Thyroid gland (tissue), 4 donors: ENCODE measurements at places on chromosomes 12 and 14.

GRCh38 chr14:102870994-102871831 is 51.2 kb upstream of the AMN start:
- H3K4me1 ChIP-seq: peaks cover 66% of the 10 kb centered on the region
- DNase-seq: peak; percentile 85
- H3K4me3 ChIP-seq: no peak overlapping the region
- no peaks in the 10 kb centered on the region for H3K27me3 ChIP-seq

GRCh38 chr12:43318021-43318420 is 234.0 kb downstream of the ADAMTS20 start:
- H3K4me1 ChIP-seq: no peaks in the 10 kb centered on the region
- no peak for DNase-seq
- H3K27ac ChIP-seq: no peak overlapping the region
- H3K36me3 ChIP-seq: no peaks in the 10 kb centered on the region
- no peaks in the 10 kb centered on the region for H3K27me3 ChIP-seq
- no peak overlapping the region for H3K4me3 ChIP-seq

DNA sequence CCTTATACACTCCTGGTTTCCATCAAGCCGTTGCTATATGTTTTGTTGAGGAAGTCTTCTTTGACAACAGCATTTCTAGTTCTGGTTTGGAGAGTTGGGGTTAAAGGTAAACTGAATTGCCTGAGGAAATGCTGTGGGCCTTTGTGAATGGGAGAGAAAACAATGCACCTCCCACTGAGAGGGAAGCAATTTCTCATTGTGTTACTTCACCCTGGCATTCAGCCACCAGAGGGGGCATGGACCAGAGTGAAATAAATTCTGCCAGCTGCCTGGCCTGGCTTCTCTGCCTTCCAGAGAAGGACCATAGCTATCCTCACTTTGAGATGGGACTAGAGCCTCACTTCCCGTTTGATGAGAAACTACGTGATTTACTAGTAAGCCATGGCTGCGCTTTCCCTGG is 475.3 kb downstream of the EGLN3 start:
- H3K36me3 ChIP-seq: no peaks in the 10 kb centered on the region
- H3K4me1 ChIP-seq: peaks cover 6% of the 10 kb centered on the region
- H3K27ac ChIP-seq: no peak overlapping the region
- no peak overlapping the region for H3K4me3 ChIP-seq

DNA sequence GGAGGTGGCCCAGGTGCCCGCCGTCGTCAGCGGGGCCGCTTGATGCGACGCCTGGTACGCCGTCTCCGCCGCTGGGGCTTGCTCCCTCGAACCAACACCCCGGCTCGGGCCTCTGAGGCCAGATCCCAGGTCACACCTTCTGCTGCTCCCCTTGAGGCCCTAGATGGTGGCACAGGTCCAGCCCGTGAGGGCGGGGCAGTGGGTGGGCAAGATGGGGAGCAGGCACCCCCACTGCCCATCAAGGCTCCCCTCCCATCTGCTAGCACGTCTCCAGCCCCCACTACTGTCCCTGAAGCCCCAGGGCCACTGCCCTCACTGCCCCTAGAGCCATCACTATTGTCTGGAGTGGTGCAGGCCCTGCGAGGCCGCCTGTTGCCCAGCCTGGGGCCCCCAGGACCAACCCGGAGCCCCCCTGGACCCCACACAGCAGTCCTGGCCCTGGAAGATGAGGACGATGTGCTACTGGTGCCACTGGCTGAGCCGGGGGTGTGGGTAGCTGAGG is 5.5 kb downstream of the LRP10 start:
- peaks cover 13% of the 10 kb centered on the region for H3K4me1 ChIP-seq
- H3K27ac ChIP-seq: no peak overlapping the region
- H3K36me3 ChIP-seq: peaks cover 63% of the 10 kb centered on the region
- no peaks in the 10 kb centered on the region for H3K27me3 ChIP-seq
- no peak overlapping the region for H3K4me3 ChIP-seq

DNA sequence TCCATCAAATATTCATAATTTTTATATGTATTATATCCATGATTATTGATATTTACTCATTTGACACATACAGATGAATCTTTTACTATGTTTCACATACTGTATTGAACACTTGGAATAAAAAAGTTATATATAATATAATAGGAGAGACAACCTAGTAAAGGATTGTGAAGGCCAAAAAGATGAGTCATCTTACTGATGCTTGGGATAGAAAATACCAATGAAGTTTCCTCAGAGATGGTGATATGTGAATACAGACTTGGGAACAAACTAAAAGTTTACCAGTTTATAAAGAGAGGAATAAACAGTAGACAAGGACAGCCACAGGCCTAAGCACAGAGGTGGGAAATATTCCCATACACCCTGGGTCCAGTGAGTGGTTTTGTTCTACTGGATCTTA is 743.9 kb upstream of the FLRT2 start:
- H3K27ac ChIP-seq: no peak overlapping the region
- no peaks in the 10 kb centered on the region for H3K4me1 ChIP-seq
- no peak overlapping the region for H3K4me3 ChIP-seq
- no peaks in the 10 kb centered on the region for H3K36me3 ChIP-seq

DNA sequence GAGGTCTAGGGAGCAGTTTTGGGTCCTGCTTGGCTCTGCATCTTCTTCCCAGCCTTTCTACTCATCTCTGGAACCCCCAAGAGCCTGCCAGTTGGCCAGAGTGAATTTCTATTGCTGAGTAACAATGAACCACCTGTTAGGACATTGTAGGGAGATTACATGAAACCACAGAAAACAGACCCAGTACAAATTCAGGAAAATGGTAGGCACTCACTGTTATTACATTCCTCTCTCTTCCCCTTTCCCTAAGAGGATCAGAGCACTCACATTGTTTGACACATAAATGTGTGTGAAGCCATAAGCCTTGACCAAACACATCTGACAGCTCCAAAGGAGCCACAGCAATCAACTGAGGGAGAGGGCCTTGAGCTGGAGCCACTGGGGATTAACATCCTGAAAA is 216.1 kb downstream of the TMEM132D start:
- DNase-seq: no peak
- H3K27ac ChIP-seq: no peak overlapping the region
- H3K4me1 ChIP-seq: no peaks in the 10 kb centered on the region
- no peaks in the 10 kb centered on the region for H3K36me3 ChIP-seq
- H3K27me3 ChIP-seq: no peaks in the 10 kb centered on the region

DNA sequence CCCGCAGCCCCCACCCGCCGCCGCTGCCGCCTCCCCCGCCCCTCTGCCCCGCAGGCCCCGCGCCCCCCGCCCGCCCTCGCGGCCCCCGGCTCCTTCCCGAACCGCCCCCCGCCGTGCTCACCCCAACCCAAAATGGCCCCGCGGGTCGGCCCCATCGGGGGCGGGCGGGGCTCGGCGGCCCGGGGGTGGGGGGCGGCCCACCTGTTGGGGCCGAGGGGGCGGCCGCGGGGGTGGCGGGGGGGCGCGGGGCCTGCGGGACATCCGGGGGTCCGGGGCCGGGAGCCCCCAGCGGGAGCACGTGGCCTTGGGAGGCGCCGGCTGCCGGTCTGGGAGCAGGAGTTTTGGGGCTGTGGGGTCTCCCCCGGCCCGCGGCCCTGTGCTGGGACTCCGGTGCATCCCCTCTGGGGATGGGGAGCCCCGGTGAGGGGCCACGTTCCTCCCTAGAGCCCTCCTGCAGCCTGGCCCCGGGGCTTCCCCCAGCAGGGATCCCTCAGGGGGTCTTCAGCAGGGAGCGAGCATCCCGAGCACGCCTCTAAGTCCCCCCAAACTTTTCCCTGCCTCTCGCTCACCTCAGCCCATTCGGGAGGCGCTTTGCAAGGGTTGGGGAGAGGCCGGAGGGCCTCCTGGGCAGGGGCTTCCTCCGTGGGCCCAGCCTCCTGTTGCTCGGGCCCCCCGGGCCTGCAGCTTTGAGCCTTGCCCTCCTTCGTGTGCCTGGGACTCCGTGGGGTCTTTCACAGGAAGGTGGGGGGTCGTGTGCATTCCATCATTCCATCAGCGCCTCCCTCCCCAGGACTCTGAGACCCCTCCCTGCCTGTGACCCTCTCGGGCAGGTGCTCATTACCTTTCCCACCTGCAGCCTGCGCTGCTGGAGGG is 710 bp downstream of the MTA1 start:
- H3K27me3 ChIP-seq: no peaks in the 10 kb centered on the region
- H3K27ac ChIP-seq: peak overlapping the region; percentile 49
- no peak for DNase-seq
- no peaks in the 10 kb centered on the region for H3K36me3 ChIP-seq
- peak overlapping the region; percentile 47 for H3K4me3 ChIP-seq

GRCh38 chr14:29608861-29609260 is 318.8 kb downstream of the PRKD1 start:
- no peak for DNase-seq
- H3K4me3 ChIP-seq: no peak overlapping the region
- no peaks in the 10 kb centered on the region for H3K27me3 ChIP-seq
- no peaks in the 10 kb centered on the region for H3K36me3 ChIP-seq
- H3K4me1 ChIP-seq: no peaks in the 10 kb centered on the region

- no peak overlapping the region for H3K27ac ChIP-seq
- H3K36me3 ChIP-seq: no peaks in the 10 kb centered on the region
- H3K27me3 ChIP-seq: no peaks in the 10 kb centered on the region
- H3K4me1 ChIP-seq: no peaks in the 10 kb centered on the region
- no peak for DNase-seq
Measured at GRCh38 chr12:84676787-84677186, 235.8 kb downstream of the SLC6A15 start.

GRCh38 chr12:124171231-124171979 is 123.5 kb upstream of the RFLNA start:
- no peak for DNase-seq
- H3K4me3 ChIP-seq: no peak overlapping the region
- no peak overlapping the region for H3K27ac ChIP-seq
- no peaks in the 10 kb centered on the region for H3K27me3 ChIP-seq

- H3K27ac ChIP-seq: no peak overlapping the region
- DNase-seq: no peak
- H3K27me3 ChIP-seq: no peaks in the 10 kb centered on the region
- H3K4me1 ChIP-seq: peaks cover 13% of the 10 kb centered on the region
- no peak overlapping the region for H3K4me3 ChIP-seq
Measured at GRCh38 chr14:54129850-54130640, 173.4 kb upstream of the BMP4 start.

DNA sequence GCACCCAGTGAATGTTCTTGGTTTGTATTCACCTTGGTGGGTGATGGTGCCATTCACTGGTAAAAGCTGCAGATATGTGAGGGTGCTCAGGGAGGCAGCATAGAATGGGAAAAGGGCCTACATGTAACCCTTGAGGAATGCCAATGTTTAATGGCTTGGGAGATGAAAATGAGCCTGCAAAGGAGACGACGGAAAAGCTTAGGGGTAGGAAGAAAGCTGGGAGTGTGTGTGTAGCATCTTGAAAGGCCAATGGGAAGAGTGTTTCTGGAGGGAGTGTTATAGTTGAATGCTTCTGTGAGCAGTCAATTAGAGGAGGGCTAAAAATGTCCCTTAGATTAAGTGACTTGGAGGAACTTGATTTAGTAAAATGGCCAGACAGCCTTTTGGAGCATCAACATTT is 24.9 kb downstream of the PPM1A start:
- H3K4me3 ChIP-seq: no peak overlapping the region
- peaks cover 23% of the 10 kb centered on the region for H3K4me1 ChIP-seq
- no peaks in the 10 kb centered on the region for H3K27me3 ChIP-seq
- DNase-seq: no peak
- H3K27ac ChIP-seq: no peak overlapping the region

DNA sequence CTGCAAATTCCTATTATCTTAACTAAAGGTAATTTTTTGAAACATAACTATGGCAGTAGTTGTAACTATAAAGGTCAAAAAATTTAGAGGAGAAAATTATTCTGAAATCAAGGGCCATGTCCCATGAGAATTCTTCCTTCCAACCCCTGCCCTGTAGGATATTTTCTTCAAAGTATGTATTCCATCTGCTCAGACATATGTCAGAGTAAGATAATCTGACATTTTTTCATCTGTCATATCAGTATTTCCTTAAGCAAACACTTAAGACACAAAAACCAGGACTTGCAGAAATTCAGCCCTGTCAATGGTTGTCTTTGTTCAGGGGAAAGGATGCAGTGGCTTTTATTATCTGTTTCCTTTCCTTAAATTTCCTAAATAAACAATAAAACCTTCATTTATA is 36.3 kb downstream of the ACSS3 start:
- DNase-seq: no peak
- H3K4me1 ChIP-seq: no peaks in the 10 kb centered on the region

DNA sequence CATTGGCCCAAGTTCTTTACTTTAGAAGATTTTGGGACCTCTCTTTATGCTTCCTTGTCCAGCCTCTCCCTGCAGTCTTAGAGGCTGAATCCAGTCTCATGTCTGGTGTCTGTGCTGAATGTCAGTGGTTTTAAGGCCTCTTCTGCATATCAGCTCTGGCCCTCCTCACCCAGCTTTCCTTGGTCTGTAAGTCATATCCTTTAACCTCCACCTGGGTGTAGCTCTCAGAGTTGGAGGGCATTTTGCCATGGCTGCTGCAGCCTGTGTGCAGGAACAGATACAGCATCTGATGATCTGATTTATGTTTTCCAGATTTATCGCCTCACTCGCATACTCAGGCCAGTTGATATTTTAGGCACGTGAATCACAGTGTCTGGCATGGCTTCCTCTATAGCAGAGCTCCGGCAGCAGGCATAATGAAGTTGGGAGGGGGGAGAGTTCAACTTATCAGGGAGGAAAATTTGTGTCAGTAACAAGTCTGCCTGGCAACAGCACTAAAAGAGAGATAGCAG is 335.0 kb downstream of the PCNX1 start:
- H3K4me3 ChIP-seq: no peak overlapping the region
- no peak for DNase-seq
- H3K36me3 ChIP-seq: no peaks in the 10 kb centered on the region

- no peaks in the 10 kb centered on the region for H3K27me3 ChIP-seq
- H3K4me3 ChIP-seq: no peak overlapping the region
- no peaks in the 10 kb centered on the region for H3K36me3 ChIP-seq
- H3K27ac ChIP-seq: peak overlapping the region; percentile 99
- H3K4me1 ChIP-seq: no peaks in the 10 kb centered on the region
- DNase-seq: no peak
Measured at GRCh38 chr12:25384893-25385248, 134.1 kb upstream of the KRAS start.

DNA sequence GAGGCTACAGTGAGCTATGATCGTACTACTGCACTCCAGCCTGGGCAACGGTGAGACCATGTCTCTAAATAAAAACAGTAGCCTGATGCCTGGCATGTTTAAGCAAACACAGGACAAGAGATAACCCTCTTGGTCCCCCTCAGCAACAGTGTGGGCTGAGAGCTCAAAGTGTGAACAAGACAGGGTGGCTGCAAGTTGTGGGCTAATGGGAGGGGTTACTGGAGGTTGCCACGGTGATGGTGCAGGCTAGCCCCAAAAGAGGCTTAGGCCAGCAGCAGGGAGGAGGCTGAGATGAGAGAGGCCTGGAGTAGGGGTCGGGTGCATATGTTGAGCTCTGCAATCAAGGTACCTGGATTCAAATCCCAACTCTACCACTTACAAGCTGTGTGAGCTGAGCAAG is 3.4 kb upstream of the LGMN start:
- H3K4me1 ChIP-seq: peaks cover 29% of the 10 kb centered on the region
- no peaks in the 10 kb centered on the region for H3K27me3 ChIP-seq
- no peak for DNase-seq
- H3K27ac ChIP-seq: peak overlapping the region; percentile 86
- no peak overlapping the region for H3K4me3 ChIP-seq

- no peak overlapping the region for H3K27ac ChIP-seq
- H3K4me3 ChIP-seq: no peak overlapping the region
- no peaks in the 10 kb centered on the region for H3K4me1 ChIP-seq
- no peaks in the 10 kb centered on the region for H3K27me3 ChIP-seq
- no peak for DNase-seq
Measured at GRCh38 chr12:51706206-51706605, 115.2 kb downstream of the SCN8A start.
